ENCODE measurements at places on chromosomes 4 and X. TPM values are rescaled to one million over a fixed set of nuclear protein-coding genes. Genes with fewer than 3 reads are reported as not detected.

The VCX2 gene
- total RNA-seq = not detected

The KCNE5 gene
- total RNA-seq = not detected

The RHOXF2B gene
- total RNA-seq = not detected

The SPATA4 gene
- not detected for total RNA-seq

The LRP2BP gene
- total RNA-seq = 2.4 TPM

The CXCL3 gene
- 1.3 TPM for total RNA-seq

The ETDA gene
- total RNA-seq = not detected

The SMIM20 gene
- total RNA-seq = 38.2 TPM

The ZNF711 gene
- total RNA-seq = 0.62 TPM

The MBNL3 gene
- 31.4 TPM for total RNA-seq

The FAM133A gene
- total RNA-seq = not detected

The GPR143 gene
- total RNA-seq = not detected

The HSFX1 gene
- total RNA-seq = 2.7 TPM

The ITIH6 gene
- not detected for total RNA-seq

The FRG2 gene
- total RNA-seq = not detected

The XG gene
- total RNA-seq = 0.32 TPM

The ZNF630 gene
- total RNA-seq = 3.0 TPM

The PLP2 gene
- total RNA-seq = 62.3 TPM

The PDK3 gene
- 7.9 TPM for total RNA-seq

The ZNF157 gene
- not detected for total RNA-seq

The ELF4 gene
- 2.3 TPM for total RNA-seq

The AFP gene
- not detected for total RNA-seq

The TRIM61 gene
- total RNA-seq = 2.4 TPM

The DDX53 gene
- total RNA-seq = not detected

The SYP gene
- total RNA-seq = 1.5 TPM

The NIPAL1 gene
- 0.07 TPM for total RNA-seq

The NDNF gene
- 9.0 TPM for total RNA-seq
